Stimulated activated CD4-positive, alpha-beta T cell treated with anti-CD3 and anti-CD28 coated beads, Interleukin-4, amount 100 ng/mL, for 24 hours (primary cell): ENCODE measurements at places on chromosomes 6 and 20.

DNA sequence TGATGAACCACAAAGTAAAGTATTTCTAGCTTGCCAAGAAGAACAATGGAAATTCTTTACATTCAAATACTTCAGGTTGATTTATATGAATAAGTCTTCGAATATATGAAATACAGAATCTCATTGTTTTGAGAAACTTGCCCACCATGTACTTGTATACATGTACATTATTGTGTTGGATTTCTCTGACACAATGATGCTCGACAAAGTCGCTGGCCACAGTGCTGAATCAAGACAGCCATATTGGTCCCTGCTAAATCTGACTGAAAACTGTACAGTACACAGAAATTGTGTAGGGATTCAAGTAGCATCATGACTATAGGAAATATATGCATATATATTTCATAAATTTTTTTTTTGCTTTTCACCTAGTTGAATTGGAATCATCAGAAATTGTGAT lies 13.1 kb upstream of the LIN28B start:
- no peak for DNase-seq

DNA sequence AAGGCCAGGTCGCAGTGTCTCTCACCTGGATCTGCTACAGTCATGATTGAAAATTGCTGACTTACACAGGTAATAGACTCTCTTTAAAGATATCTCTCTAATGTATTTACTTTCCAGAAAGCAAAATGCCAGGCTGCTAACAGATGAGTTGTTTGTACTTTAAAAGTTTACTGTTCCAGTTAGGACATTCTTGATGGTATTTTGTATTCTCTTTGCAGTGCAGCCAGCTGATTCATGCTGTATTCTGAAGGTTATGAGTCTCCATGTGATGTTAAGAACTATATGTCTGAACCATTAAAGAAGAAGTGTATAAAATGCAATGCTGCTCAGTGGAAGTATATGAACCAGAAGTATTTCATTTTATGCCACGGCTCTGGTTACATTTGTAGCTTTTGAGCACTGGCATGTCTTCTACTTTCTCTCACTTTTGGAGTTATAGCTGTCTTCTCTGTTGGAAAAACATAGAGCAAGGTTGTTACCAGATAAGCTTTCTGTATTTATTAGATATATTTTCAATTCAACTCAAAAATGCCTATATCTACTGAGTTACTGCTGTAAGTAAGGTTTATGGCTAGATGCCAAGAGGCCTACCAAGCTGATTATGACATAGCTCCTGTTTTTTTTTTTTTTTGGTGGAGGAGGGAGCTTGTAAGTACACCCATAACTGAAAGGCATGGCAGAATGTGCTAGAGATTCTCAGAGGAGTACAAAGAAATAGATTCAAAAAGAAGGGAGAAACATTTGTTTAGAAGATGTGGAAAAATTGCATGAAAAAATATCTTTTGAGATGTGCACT lies 130.5 kb upstream of the MAN1A1 start:
- no peak for DNase-seq

DNA sequence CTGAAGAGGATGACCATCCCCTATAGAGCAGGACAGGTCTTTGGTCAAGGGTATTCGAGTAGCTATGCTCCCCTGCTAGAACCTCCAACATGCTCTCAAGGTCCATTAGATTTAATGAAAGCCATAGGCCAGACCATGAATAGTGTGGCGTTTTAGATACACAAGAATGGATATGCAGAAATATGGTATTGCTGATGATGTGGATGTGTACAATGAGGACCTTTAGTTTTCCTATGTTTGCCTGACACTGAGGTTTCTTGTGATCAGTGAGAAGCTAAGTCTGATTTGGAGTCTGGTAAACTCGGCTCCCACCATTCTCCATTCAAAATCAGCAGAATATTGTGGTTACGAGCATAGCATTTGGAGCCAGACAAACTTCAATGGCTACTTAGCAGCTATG lies 125.6 kb downstream of the TSHZ2 start:
- DNase-seq = no peak

- DNase-seq = no peak
Observed at GRCh38 chr6:91288741-91289140, 701.9 kb upstream of the MAP3K7 start.

DNA sequence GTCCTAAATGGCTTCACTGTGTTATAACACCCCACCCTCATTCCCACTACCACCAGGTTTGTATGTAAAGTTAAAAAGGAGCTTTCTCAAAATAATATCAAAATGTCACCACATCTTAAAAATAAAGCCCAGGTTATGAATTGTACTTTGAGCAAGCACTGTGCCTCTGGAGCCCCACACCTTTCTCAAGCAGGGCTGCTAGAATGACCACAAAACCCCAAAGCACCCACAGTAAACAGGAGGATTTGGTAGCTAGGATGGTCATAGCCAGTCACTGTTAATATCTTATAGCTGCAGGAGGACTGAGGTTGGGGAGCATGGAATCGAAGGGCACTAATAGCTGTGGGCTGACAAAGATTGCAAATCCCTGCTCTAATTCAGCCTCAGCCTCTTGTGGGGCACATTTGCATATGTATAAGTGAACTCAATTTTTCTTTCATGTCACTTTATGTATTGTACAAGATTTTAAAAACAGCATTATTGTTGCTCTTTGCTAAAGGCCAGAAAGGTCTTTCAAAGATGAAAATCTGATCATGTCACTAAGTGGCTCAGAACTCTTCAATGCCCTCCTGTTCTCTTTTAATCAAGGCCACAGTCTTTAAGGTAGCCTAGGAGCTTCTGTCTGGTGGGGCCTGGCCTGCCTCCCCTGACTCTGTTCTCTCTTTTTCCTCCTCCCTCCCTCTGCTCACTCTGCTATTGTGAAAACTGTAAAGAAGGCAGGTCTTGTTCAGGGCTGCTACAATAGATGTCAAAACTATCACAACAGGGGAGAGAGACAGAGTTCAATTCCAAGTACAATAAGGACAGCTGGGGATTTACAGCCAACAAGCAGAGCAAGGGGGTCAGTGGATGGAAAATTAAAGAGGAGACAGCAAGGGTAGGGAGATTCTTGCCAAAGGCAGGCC lies 101.6 kb downstream of the TMEM200A start:
- DNase-seq = no peak

- no peak for DNase-seq
Observed at GRCh38 chr6:33927616-33928015, 123.8 kb upstream of the MLN start.

GRCh38 chr20:63272105-63273058 lies at the start of gene ARFGAP1:
Gene ARFGAP1, plus strand, starts transcription at chr20:63272813. Its CDS starts 2,768 bp downstream, at chr20:63275581.
- DNase-seq = peak; percentile 92

GRCh38 chr6:127868338-127868737 lies 32.5 kb downstream of the THEMIS start:
- DNase-seq = no peak

DNA sequence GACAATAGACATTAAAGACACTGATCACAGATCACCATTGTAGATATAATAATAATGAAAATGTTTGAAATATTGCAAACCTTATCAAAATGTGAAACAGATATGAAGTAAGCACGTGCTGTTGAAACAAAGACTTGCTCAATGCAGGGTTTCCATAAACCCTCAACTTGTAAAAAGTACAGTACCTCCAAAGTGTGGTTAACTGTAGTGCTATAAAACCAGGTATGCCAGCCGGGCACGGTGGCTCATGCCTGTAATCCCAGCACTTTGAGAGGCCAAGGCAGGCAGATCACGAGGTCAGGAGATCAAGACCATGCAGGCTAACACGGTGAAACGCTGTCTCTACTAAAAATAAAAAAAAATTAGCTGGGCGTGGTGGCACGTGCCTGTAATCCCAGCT lies 96.6 kb downstream of the ZFAND3 start:
- no peak for DNase-seq

- no peak for DNase-seq
Observed at GRCh38 chr6:145003145-145003544, 718.0 kb downstream of the UTRN start.

- no peak for DNase-seq
Observed at GRCh38 chr6:73145690-73146089, 79.6 kb downstream of the KHDC1L start.

DNA sequence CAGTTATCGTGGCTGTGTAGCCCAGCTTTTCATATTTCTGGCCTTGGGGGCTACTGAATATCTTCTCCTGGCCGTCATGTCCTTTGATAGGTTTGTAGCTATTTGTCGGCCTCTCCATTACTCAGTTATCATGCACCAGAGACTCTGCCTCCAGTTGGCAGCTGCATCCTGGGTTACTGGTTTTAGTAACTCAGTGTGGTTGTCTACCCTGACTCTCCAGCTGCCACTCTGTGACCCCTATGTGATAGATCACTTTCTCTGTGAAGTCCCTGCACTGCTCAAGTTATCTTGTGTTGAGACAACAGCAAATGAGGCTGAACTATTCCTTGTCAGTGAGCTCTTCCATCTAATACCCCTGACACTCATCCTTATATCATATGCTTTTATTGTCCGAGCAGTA lies 475 bp downstream of the OR2B6 start:
- no peak for DNase-seq

DNA sequence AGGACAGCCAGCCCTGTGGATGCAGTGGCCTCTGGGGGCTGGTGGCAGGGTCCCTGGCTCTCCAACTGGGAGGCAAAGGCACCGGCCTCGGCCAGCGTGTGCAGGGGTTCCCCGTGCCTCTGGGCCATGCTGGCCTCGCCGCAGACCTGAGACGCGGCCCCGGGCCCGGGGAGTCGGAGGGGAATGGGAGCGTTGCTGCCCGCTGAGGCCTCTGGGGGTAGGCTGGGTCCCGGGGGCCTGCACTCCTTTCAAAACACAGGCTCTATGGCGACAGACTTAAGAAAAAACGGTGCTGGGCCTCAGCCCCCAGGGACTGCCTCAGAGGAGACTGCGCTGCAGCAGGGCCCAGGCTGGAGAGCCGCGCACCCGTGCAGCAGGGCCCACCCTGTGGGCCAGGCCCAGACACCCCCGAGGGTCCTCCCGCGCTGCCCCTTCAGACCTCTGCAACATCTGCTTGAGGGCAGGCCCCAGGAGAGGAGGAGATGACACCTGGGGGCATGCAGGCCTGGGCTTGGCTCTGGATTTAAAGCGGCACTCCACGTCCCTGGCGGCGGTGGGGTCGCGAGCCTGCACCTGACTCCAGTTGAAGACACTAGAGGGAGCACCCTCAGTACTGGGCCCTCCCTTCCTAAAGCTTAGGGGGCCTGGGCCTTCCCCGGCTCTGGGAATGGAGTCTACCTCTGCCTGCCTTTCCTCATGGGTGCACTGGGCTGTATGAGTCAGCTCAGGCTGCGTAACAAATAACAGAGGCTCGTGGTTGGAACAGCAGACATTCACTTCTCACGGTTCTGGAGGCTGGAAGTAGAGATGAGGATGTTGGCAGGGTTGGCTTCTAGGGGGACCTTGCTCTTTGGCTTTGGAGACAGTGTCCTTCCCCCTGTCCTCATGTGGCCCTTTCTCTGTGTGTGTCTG lies 117.4 kb upstream of the RPS6KA2 start:
- no peak for DNase-seq

DNA sequence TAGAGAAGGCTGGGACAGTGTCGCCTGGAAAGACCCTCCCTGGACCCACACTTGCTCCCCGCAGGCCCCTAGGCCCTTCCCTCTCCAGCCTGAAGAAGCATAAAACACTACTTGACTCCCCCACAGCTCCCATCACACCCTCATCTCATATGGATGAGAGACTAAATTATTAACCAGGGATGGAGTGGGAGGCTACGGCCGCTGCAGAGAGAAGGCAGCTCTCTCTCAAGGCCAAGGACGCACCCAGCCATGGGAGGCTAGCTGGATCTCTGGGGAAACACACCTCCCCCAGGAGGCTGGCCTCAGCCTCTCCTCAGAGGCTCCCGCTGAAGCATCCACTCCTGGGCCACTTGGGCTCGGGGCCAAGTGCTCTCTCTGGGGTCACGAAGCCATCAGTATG lies 102.5 kb downstream of the GRM4 start:
- DNase-seq = no peak

GRCh38 chr6:34585512-34586061 lies 29.5 kb upstream of the SPDEF start:
- DNase-seq = no peak

- DNase-seq = no peak
Observed at GRCh38 chr20:48831718-48832404, 4.1 kb upstream of the PREX1 start.

DNA sequence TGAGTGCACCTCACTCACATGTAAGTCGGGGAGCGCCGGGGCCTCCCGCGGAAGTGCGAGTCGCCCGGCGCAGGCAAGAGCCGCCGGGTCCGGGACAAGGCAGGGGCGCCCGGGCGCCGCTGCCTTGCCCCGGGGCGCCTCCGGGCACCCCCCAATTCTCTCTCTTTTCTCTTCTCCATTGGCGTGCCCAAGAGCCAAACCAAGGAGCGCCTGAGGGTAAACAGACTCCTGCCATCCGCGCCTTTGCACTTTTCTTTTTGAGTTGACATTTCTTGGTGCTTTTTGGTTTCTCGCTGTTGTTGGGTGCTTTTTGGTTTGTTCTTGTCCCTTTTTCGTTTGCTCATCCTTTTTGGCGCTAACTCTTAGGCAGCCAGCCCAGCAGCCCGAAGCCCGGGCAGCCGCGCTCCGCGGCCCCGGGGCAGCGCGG lies 36.8 kb downstream of the GNAS start:
- no peak for DNase-seq

DNA sequence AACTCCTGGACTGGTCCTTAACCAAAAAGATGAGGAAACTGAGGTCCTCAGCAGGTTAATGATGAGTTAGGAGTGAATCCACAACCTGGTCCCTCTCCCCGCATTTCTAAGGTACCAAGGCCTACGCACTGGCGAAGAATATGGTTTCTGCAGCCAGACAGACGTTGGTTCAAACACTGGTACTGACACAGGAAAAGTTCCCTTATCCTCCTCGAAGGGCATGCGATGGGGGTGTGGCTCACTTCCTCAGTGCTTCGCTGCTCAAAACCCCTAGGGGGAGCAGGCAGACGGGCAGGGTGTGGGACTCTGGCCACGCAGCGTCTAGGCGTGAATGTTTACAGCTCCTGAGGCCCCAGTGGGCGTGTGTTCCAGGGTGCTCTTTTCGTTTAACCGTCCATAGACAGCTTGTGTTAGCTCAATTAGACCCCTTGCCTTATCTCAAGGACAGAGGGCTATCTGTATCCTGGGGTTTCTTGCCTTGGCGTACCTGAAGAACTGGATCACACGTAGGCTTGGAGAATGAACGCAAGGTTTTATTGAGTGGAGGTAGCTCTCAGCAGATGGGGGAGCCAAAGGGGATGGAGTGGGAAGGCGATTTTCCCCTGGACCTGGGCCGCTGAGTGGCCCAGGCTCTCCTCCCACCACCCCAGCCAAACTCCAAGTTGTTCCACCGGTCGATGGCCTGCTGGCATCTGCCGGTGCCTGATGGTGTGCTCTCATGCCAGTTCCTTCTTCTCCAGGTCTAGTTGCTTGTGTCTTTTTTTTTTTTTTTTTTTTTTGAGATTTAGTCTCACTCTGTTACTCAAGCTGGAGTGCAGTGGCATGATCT lies 31.8 kb upstream of the PTPN1 start:
- peak; percentile 83 for DNase-seq

GRCh38 chr6:45608252-45608913 lies 230.6 kb upstream of the SUPT3H start:
- DNase-seq = no peak

DNA sequence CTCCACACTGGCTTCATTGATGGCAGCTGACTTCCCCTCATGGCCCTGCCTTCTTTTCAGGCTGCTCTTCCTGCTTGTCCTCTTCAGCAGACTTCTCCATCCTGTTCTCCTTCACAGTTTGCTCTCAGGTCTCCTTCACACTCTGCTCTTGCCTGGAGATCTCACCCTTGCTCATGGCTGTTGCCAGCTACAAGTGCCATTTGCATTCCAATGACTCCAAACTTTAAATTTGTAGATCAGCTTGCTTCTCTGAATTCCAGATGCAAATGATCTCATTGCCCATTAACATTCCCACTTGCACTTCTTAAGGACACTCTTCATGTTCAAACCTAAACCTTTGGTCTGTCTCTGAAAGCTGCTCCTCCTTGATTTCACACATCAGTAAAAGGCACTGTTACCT lies 343.0 kb downstream of the QKI start:
- DNase-seq = no peak

GRCh38 chr6:111228094-111228493 lies 140.8 kb downstream of the SLC16A10 start:
- no peak for DNase-seq
